ENCODE measurements at places on chromosomes 16 and 17.

GRCh38 chr17:43846221-43846712 is 709 bp upstream of the CD300LG start:
- peak; percentile 80 for DNase-seq

DNA sequence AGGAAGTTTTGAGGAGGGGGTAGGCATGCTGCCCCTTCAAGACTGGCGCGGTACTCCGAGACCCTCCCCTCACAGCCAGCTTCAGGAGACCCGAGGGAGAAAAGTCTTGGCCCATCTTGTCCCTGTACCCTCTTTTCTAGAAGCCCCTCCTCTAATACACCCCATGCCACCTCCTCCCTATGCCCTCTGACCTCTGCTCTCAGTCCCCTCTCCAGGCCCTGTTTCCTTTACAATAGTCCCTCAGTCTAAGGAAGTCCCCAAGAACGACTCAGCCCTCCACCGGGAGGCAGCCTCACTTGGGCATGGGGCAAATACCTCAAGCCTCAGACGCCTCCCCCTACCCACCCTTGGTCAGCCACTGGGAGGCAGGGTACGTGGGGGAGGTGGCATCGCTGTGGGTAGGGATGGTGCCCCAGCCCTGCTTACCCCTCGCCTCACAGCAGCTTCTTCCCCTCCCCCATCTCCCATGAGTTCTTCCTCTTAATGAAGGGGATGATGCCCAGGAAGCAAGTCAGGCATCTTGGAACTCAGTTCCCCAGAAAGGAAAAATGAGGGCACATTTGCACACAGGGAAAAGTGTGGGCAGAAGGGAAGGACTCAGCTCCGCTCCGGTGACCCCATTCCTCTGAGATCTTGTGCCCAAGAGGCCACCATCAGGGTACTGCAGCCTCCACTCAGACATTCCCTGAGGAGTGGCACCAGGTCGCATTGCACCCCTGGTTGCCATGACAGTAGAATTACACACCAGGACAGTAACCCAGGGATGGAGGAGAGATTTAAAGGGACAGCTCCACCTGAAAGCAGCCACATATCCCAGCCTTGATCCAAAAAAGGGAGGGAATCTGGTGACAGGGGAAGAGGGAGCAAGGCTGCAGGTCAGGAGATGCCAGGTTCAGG is 6.2 kb downstream of the MPP2 start:
- no peak for DNase-seq

DNA sequence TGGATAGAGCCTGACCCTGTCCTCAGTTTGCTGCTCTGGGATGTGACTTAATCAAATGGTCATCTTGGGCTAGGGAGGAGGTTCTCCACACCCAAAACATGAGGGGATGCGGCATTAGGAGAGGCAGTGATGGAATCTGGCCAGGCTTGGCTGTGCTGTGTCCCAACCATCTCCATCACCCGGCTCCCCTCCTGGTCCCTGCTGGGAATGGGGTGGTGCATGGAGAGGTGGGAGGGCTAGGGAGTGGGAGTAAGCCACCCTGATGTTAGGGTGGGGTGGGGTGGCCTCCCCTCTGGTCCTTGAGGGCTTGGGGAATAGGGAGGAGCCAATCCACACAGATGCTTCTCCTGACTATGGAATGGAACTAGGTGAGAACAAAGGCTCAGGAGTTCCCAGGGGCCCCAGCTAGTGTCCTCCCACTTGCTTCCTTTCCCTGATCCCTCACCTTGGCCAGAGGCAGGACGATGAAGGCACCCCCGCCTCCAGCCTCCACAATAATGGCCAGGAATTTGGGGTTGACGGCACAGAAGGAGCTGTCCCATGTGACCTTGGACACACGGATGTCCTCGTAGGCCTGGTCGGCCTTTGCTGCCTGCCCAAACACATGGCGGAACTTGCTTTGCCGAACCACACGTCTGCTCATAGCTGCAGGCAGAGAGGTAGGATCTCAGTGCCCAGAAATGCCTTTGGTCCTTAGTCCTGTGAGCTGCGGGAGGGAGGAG is 1.8 kb downstream of the CORO6 start:
- no peak for DNase-seq

DNA sequence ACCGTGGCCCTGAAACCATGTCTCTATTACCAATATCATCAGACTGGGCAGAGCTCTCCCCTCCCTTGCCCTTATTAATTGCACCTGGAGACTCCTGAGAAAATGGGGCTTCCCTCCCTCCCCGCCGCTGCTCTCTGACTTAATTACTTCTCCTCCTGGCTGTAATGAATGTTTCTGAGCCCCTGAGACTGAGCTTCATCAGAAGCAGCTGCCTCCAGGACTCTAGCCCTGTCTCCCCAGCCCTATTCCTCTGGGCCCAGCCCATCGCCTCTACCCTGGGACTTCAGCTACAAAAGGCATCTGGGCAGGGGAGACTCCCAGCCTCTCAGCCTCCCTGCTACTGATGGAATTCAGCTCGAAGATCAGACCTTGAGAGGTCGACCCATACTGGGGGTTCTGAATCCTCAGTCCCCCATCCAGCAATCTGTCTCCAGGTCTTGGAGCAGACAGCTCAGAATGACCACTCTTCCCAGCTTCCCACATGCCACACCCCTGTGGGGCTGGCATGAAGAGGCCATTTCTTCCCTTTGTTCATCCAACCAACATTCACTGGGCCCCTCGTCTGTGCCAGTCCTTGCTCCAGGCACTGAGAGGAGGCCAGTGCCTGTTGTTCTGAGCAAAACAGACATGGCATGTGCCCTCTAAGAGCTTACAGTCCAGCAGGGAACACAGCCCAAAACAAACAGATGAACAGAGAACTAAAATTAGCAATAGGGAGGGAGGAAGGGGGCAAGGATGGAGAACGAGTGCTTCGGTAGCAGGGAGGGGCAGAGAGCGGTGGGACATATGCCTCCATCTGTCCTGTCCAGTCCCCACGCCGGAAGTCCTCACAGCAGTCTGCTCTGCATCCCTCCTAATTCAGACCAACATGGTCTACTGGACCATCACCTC is 17.0 kb upstream of the NAGS start:
- DNase-seq, result no peak

GRCh38 chr17:81272616-81273015 is 22.5 kb downstream of the SLC38A10 start:
- no peak for DNase-seq

DNA sequence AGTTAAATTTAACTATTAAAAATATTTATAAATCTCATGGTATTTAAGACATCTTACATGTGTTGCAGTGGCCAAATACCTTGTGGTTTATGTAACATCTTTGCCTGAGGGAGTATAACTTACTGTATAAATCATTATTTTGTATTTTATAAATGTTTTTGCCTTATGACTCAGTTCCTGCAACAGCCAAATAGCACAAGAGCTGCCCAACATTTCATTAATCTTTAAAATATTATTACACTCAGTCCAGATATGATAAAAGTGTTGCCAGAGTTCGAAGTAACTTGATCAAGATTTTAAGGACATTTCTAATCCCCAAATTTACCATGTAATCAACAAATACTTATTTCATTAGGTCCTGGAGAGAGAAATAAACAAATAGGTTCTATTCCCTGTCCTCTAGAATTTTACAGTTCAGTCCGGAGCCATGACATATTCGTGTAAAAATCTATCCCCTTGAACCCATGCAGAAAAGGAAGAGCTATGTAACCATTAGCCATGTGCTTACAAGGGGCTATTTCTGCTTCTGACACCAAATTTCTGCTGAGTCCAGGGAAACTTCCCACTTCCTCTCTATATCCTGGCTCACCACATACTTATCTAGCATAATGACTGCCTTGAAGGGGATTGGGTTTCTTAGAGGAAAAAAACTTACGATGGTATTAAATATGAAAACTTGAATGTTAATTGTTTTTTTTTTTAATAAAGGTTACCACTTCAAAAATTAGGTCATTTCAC is 44.0 kb downstream of the IRX6 start:
- DNase-seq, result no peak

GRCh38 chr17:74923538-74924249 is 379 bp upstream of the OTOP2 start:
- peak; percentile 56 for DNase-seq

DNA sequence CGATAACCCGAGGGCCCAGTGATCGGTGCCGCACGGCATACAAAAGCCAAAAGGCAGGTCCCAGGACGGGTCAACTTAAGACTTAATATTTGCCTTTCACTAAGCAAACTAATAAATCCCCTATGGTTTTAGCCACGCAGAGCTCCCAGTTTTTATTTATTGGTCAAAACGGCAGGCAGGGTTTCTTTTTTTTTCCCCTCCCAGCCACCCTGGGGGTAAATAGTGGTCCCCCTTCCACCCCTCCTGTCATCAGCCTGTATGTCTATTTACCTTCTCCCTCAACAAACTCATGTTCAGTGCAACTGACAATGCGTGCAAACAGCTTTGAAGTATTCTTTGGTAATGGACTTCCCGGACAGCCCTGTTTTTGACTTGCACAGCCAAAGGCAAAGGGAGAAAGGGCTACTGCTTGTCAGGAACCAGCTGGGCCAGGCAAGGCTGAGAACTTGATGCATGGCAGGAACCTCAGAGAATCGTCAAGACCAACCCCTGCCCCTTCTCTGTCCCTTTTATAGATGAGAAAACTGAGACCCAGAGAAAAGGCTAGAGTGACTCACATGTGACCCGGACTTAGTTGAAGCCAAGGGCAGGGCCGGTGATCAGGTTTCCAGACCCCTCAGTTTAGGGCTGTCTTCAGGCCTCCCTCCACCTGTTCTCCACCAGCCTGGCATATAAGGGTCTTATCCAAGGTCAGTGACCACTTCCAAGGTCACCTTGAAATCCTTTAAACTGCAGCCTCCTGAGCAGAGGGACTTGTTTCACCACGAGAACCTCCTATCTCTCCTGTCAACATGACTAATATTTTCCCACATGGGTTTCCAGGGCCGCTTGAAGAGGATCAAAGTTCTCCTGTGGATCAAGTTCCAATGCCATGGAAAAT is 279.0 kb downstream of the SOX9 start:
- DNase-seq, result no peak

DNA sequence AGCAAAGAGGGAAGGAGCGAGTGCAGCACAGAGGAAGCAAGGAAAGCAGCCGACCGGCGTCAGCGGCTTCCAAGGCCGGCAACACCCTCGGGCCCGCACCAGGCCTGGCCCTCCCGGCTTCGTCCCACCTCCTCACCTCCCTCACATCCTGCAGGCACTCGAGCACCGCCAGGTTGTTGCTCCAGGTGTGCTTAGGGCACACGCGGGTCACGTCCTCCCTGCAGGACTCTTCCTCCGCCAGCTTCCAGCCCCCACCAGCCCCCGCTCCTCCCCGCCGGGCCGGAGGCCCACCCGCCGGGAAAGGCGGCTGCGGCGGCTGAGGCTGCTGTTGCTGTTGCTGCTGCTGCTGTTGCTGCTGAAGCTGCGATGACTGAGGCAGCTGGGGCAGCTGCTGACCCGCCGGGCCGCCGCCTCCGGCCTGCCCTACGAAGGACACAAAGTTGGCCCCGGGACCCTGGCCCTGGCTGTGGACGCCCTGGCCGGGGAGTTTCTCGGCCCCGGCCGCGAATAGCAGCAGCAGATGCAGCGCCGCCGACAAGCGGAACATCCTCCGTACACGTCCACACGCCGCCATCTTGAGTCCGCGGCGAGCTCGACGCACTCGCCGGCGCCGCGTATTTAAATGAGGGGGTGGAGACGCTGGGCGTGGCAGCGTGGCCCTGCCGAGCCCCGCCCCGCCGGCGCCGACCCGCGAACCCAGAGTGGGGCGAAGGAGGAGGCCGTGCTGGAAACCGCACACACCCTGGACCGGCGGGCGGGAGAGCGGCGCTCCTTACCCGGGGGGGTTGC is at the start of gene GLG1:
TSS of gene GLG1 (minus strand) at position 594 of the 789 bp plus-strand sequence. CDS start at position 574, 20 bp downstream.
- DNase-seq, result peak; percentile 95

Measured in right hindlimb (tissue), 1 donor.